Left hindlimb (tissue), 1 donor: ENCODE measurements at places on chromosomes 16 and 17.

GRCh38 chr17:79360196-79360595 lies 250.7 kb downstream of the RBFOX3 start:
- no peak for DNase-seq

DNA sequence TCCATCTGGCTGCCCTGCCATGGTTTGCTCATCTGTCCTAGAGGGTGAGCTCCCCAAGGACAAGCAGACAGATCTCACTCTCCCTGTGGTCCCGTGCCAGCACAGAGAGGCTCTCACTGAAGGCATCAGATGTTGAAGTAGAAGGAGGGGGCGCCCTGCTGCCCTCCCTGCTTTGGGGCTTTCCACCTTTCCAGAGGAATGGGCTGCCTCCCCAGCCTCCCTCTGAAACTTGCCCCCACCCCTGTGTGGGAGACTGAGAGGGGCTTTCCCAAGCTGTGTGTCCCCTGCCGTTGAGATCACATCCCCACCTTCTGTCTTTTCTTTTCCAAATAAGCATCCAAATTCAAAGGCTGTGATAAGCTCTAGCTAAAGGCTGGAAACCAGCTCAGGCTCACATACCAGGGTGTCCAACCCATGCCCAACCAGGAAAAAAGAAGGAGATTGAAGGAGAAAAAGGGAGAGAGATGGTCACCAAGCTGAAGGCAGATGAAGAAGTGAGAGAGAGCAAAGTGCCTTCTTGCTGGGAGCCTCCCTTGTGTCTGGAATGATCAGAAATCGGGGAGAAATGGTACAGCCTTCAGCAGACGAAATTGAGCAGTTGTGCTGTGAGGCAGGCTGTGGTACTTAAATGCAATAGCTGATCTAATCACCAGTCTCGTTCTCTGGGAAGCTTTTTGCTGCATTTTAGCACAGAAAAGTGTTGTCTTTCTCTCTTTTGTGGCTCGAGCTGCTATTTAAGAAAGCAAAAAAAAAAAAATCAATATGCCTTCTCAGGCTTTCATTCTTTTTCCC lies 145.9 kb upstream of the LHX1 start:
- no peak for DNase-seq

DNA sequence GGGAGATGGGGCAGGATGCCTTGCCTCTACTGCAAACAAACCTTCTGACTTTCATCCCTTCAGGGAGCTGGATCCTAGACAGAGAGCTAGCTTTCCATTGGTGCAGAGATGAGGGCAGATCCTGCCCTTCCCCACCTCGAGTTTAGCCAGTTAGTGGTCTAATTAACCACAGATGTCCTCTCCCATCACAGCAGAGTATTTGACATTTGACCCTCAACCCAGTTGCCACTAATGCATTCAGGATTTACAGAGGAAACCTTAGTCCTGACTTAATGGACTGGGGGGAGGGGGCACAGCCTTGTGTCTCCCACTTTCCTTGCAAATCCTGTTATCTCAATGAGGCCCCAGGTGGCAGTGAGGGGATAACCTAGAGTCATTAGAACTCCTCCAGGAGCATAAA lies 10.2 kb downstream of the PIP4K2B start:
- DNase-seq: no peak

DNA sequence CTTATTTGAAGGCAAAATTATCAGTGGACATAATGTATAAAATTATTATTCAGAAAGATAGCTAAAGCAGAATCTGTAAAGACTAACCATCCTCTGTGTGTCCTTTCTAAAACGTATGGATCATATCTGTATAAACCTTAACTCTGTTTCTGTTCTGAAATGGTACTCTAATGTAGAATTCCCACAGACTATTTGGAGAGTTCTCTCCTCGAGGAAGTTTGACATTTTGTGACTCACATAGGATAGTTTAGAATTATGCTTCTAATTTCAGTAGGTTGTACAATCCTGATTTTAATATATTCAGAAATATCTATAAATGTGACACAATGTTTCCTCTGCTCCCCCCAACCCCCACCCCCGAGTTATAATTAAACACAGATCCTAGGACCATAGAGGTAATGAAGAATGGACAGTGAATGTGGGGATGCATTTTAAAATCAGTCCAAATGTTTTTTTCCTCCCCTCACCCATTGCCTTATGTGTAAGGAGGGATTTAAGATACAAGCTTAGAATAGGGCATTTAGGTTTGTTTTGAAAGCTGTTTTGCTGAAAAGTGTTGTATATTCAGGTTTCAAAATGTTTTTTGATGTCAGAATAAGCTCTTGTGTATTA lies 66.8 kb downstream of the BCAS3 start:
- no peak for DNase-seq

GRCh38 chr17:50952889-50953288 lies 86.7 kb upstream of the TOB1 start:
- no peak for DNase-seq

DNA sequence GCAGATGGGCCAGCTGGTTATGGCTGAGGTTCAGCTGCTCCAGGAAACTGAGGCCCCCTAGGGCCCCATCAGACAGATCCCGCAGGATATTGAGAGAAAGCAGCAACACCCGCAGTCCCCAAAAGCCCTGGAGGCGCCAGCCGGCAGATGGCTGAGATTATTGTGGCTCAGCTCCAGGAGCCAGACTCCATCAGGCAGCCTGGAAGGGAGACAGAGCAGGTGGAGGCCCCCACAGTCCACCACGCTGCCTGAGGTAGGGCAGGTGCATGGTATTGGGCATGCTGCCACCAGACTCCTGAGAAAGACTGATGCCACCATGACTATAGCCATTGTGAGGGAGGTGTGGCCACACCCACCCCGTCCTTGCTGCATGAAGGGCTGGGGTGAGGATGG lies 9.5 kb upstream of the TMEM101 start:
- DNase-seq: no peak

DNA sequence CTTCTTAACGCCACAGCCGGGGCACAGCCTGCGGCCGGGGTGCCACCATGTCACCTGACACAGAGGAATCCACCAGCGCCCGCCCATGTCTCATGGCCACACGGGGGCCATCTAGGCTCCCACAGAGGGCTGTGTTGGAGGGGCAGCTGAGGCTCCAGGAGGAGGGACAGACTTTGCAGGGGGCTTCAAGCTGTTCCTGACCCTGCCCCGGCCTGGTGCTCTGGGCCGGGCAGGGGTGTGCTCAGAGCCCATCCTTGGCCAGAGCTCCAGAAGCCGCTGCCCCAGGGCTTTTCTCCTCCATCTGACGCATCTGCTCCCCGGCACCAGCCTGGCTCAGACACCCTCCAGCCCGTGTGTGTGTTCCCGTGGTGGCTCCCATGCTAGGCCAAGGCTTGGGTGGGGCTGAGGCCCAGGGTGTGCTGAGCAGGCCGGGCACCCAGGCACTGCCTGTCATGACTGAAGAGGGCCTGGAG lies 7.8 kb upstream of the SLC38A10 start:
- no peak for DNase-seq

- no peak for DNase-seq
Observed at GRCh38 chr17:60695960-60696359, 18.3 kb downstream of the BCAS3 start.

GRCh38 chr16:3140603-3141427 lies 6.0 kb downstream of the ZNF213 start:
- DNase-seq: no peak

- no peak for DNase-seq
Observed at GRCh38 chr16:80341263-80341662, 199.5 kb upstream of the DYNLRB2 start.

- no peak for DNase-seq
Observed at GRCh38 chr16:67708368-67708771, 10.7 kb downstream of the GFOD2 start.

DNA sequence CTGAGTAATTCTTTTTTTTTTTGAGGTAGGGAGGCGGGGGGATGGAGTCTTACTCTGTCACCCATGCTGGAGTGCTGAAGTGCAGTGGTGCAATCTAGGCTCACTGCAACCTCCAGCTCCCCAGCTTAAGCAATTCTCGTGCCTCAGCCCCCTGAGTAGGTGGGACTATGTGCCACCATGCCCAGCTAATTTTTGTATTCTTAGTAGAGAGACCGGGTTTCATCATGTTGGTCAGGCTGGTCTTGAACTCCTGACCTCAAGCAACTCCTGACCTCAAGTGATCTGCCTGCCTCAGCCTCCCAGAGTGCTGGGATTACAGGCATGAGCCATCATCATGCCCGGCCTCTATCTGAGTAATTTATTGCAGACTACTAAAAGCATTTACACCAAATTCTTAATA lies 19.4 kb downstream of the KPNB1 start:
- DNase-seq: no peak

GRCh38 chr16:22621586-22622155 lies 111.0 kb downstream of the NPIPB5 start:
- DNase-seq: no peak

DNA sequence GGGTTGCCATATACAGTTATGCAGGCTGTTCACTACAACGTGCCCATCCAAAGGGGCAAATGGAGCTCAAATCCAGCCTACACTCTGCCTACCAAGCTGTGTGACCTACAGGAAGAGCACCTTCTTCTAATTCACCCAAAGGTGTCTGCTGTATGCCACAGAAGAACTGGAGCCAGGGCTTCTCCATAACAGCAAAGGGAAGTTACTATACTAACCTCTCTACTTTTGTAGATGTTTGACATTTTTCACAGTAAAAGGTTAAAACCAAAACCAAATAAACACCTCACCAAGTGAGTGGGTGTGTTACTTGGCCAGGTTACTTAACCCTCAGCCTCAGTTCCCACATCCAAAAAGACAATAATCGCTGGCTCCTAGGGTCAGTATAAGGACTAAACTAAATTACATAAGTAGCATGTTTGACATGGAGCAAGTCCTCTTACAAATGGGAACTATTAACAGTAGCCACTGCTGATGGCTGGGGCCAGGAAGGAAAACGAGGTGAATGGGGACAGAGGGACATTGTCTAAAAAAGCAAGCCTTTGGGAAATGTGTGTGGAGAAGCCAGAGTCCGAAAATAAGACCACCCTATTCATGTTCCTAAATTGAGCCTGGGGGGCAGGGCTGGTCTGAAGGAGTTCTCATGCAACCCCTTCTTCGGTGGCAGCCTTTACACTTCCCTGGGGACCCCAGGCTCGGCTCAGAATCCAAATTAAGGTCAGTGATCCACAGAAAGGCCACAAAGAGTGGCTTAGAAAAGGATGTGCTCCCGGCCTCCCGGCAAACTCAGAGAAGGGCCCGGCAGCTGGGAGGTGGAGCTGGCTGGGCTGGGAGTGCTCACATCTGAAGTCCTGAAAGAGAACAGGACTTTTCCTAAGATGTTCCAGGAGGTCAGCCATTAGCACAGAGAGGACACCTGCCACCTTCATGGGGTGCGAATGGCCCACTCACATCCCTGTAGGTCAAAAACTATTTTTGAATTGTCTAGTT lies 13.5 kb downstream of the CUEDC1 start:
- DNase-seq: no peak

- no peak for DNase-seq
Observed at GRCh38 chr16:66205287-66206231, 160.9 kb upstream of the CDH5 start.

- DNase-seq: no peak
Observed at GRCh38 chr17:64075913-64076312, 54.0 kb downstream of the ERN1 start.

DNA sequence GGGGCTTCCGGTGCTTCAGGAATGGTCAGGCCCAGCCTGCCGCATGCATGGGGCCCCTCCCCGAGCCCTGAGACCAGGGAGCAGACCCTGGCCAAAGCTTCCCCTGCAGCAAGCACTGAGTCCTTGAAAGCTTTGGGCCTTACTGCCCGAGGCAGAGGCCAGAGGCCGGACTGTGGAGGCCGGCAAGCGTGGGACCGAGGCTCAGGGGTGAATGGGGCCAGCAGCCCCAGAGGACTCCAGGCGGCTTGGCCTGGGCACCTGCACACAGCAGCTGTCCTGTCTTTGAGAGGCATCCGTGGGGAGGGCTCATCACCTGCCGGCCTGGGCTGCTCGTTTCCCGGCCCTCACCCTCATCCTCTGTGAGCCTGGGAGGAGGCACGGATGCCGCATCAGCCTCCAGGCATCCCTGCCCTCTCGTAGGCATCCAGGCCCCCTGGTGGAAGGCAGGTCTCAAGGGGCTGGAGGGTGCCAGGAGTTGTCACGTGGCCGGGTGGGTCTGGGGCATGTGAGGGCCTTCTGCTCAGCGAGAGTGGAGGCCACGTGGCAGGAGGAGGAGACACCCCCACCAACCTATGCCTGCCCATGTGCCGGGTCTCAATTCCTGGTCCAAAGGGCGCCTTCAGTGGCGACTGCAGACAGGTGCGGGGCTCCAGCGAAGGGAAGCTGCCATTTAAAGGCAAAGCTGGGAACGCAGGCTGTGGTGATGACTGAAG lies 31.4 kb downstream of the CACNA1H start:
- DNase-seq: no peak

DNA sequence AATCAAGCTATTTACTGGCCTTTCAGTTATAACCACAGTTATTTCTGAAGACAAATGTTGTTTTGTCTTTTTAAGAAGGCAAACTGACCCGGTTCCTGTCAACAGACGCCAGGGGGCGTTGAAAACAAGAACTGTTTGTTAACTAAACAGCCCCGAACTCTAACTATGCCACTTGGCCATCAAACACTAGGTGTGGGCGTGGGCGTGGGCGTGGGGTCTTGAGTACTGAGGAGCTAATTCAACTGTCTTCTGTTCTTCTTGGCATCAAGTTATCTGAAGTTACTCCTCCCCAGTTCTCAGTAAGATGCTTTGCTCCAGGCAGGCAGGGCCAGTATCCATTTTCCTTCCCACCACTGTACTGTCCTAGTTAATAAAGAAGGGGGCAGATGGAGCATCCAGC lies 63.3 kb upstream of the MTMR4 start:
- DNase-seq: no peak

GRCh38 chr17:29844339-29845048 lies 85.5 kb downstream of the SSH2 start:
- peak; percentile 70 for DNase-seq
